Activated CD4-positive, alpha-beta memory T cell treated with anti-CD3 and anti-CD28 coated beads, Interleukin-2, amount 10 ng/mL, durations not matched to agents 7 days and 5 days (primary cell): ENCODE measurements at places on chromosomes 6 and 20.

GRCh38 chr6:140105857-140106256 is 731.4 kb upstream of the CITED2 start:
- DNase-seq = no peak

DNA sequence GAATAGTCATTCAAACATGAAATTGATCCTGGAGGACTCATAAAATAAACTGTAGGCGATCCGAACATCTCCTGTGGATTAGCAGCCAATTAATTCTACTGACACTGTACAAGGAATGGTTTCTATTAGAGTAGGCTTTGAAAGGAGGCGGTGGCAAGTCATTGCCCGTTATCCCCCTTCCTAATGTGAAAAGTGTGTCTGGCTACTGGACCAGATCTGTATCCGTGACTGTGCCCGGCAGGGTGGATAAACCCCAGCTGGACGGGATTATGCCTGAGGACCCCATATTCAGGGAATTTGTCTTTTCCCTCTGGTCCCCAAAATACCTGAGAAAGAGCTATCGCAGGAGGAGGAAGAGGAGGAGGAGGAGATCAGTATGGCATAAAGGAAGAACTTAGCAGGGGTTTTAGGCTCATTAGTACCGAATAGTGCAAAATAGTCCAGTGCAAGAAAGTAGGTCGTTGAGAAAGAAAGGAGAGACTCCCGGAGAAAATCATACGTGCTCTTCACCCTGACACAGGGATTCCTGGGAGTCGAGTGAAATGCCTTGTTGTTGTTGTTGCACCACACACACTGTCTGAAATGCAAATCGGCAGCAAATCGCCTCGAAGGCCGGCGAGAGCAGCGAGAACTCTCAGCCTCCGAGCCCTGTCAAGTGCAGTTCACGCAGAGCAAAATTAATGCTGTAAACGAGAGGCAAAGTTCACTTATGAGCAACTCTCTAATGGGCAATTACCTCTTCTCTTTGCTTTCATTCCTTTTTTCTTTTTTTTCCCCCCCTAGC is 178.9 kb upstream of the ARID1B start:
- DNase-seq = no peak

GRCh38 chr6:131029626-131030297 is 33.3 kb downstream of the EPB41L2 start:
- no peak for DNase-seq

DNA sequence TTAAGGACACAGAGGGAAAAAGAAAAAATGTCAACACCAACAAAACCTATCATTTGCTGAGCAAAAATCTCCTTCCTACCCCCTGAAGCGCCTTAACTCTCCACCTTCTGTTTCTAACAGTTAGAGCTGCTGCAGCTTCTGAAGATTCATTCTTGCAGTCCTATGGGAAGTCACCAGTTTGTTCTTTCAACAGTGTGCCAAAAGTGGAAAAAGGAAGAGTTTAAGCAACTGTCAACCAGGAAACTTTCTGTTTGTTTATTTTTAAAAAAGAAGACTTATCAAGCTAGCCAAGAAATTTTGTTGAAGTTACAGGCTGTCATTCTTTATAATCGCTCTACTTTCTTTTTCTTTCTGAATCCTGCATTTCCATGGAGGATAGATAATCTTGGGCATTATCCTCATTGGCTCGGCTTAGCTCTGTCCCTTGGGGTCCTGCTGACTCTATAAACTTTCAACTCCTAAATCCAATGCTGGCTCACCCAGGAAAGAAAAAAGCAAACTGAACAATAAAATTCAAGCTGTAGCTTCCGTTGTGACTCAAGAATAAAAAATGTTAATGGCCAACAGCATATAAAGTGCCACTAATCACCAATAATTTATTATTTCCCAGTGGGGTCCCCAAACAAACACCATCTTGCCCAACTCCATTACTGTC is 172.8 kb upstream of the CITED2 start:
- no peak for DNase-seq

DNA sequence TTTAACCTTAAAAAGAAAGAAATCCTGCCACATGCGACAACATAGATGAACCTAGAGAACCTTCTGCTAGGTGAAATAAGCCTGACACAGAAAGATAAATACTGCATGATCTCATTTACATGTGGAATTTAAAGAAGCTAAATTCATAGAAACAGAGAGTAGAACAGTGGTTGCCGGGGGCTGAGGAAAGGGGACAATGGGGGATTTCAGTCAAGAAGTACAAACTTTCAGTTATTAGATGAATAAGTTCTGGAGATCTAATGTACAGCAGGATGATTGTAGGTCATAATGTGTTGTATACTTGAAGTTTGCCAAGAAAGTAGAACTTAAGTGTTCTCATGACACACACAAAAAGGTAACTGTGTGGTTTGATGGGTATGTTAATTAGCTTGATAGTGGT is 204.3 kb upstream of the PRSS16 start:
- DNase-seq = no peak

DNA sequence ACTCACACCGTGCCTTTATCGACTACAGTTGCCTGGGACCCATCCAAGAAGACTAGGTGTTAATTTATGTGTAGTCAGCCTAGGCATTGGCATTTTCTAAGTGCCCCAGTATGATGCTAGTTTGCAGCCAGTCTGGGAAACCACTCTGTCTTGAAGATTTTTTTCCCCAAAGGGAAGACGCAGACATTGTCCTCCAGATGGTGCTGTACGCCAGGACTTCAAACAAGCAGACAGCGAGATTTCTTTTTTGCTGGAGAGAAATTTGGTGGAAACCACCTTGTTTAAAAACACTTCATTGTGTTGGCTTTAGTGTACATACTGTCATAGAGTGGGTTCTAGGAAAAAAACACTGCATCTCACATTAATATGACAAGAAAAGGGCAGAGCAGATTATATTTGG is 30.0 kb downstream of the ALDH5A1 start:
- DNase-seq = peak; percentile 24

GRCh38 chr6:154386848-154387717 is 30.5 kb upstream of the IPCEF1 start:
- DNase-seq = no peak

- no peak for DNase-seq
Observed at GRCh38 chr6:168826726-168827585, 386.0 kb downstream of the SMOC2 start.
